ENCODE measurements at places on chromosomes 1 and 21.

DNA sequence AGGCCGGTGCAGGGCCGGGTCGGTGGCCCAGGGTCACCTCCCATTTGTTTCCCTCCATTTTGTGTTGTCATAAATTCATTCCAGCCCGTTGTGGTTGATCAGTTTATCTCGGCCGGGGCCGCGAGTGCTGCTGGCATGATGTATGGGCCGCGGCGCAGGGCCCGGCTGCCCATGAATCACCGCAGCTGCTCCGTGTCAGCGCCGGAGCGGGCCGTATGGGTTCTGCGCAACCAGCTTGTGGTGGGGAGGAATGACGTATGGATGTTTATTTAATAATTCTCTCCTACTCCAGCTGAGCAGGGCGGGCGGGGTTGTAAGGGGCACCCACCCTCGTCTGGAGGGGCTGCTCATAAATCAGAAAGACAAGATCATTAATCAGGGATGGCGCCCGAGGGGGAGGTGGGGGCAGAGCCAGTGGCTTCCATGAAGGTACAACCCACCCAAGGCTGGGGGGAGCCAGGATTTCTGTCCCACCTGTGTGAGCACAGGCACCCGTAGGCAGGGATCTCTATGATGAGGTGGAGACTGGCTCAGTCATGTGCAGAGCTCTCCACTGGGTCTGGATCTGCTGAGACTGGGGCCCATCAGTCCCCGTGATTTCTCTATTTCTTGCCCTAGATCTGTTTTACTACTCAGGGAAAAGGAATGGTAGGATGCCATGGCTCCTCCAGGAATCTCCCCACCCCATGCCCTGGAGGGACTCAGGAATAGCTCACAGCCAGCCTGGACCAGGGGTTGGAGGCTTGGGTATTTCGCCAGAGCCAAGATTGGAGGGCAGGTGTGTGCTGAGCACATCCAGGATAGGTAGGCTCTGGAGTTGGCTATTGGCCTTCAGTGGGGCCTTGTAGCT, 27.8 kb downstream of the TMEM53 start:
- DNase-seq, result no peak

DNA sequence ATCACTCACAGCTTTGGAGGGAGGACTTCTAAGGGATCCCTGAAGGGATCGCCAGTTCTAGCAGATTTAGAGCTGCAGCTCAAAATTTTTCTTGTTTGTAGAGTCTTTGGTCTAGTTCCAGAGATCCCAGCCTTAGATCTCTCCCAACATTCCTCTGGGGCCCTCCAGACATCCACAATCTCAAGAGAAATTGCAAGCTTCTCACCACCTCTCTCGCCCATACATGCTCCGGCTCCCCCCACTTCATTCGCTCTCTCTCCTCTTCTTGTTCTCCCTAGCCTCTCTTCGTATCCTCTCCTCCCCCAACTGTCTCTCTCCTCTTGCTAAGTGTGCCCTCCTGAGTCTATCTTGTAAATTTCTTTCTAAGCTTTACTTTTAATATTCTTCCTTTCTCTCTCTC, 15.1 kb upstream of the TUT4 start:
- no peak for DNase-seq

DNA sequence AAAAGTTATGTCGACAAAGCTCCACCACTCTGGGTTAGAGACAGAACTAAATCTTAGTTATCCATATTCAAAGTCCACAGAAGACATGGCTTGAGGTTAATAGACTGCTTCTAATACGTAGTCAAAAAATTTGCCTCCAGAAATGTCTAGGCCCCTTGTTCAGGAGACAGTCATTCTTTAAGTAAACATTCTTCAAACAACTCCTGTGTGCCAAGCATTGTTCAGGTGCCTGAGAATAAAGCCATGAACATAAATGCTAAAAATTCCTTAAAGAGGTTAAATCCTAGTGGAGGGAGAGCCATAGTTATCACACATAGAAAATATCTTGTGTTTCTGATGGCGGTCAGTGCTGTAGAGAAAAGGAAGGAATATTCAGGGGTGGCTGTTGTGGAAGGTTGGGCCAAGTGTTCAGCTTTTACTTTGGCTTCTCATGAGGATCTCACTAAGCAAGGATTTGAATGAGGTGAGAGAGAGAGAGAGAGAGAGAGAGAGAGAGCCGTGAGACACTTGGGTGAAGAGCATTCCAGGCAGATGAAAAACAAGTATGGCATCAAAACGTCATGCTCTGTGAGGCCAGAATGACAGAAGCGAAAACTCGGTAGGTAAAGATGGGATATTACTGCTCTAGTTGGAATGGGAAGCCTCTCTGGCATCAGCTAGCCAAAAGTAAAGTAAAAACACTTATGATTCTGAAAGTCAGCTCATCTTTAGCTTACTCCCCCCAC, 187.1 kb downstream of the GREM2 start:
- no peak for DNase-seq

DNA sequence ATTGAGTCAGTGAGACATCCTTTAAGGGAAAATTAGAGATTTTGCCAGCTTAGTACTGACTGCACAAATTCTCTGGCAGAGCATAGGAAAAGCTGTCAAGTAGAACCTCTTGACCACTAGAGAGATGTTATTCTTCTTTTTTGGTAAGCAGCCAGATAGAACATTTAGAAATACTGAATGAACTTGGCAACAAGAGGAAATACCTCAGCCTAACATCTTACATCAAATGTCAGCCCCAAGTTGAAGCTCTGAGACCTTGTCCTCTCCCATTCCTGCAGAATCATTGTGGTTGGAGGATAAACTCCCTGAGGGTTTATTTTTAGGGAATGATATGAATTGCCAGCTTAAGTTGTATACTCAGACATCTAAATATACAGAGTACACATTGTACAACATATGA, 53.5 kb downstream of the MIGA1 start:
- DNase-seq, result no peak

- DNase-seq, result no peak
Measured at GRCh38 chr1:109895720-109896504, 14.7 kb upstream of the CSF1 start.

DNA sequence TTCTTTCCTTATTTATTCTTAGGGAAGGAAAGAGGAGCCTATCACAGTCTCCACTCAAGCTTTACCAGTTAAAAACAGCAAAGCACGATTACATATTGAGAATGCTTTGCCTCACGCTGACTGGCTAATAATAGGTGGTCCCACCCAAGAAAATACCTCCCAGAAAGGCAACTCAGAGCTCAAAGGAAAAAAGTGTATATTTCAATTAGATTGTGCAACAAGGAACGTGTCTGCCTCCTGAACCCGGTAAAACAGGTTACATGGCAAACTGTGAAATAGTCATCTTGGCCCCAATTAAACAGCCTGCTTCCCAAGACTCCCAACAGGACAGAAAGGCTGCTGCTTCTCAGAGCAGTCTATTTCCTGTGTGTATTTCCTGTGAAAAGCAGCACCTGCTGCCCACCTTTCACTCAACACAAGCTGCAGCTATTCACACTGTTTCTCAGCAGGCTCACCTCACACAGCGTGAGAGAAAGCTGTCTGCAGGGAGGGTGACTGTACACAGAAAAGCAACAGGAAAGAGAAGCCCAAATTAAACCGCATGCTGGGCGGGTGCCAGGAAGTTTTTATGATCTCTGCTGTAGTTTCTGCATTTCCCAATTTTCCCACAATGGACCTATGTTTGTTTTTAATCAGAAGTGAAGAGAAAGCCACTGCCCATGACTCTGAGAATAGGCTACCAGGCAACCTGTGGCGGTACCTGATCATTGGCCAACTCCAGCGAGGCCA, 44.0 kb downstream of the URB1 start:
- no peak for DNase-seq

DNA sequence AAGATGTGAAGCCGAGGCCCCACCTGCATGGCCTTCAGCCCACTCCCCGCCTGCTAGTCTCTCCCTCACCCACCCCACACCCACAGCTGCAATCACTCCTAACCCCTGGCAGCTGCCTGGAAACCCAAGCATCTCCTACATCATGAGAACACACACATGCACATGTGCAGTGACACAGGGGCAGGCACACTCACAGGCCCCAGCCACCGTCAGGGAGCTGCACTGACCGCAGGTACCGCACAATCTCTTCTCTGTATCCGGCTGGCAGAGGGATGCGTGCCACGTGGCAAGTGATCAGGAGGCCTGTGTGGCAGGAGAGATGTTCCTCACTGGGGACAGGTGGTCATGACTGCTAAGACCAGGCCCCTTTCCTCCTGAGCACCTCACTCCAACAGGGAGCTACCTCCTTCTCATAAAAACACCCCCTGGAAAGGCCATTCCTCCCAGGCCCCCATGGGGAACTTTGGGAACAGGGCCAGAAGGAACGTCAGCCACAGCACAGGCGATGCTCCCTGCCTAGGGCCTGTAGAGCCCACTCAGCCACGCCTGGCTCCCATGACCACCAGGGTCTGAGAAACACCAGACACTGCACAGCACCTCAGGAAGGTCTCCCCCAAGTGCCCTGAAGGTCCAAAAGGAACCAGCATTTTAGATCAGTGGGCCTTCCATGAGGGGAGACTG, 6.0 kb downstream of the LSS start:
- no peak for DNase-seq

- no peak for DNase-seq
Measured at GRCh38 chr1:52707927-52708655, 9.9 kb upstream of the COA7 start.

DNA sequence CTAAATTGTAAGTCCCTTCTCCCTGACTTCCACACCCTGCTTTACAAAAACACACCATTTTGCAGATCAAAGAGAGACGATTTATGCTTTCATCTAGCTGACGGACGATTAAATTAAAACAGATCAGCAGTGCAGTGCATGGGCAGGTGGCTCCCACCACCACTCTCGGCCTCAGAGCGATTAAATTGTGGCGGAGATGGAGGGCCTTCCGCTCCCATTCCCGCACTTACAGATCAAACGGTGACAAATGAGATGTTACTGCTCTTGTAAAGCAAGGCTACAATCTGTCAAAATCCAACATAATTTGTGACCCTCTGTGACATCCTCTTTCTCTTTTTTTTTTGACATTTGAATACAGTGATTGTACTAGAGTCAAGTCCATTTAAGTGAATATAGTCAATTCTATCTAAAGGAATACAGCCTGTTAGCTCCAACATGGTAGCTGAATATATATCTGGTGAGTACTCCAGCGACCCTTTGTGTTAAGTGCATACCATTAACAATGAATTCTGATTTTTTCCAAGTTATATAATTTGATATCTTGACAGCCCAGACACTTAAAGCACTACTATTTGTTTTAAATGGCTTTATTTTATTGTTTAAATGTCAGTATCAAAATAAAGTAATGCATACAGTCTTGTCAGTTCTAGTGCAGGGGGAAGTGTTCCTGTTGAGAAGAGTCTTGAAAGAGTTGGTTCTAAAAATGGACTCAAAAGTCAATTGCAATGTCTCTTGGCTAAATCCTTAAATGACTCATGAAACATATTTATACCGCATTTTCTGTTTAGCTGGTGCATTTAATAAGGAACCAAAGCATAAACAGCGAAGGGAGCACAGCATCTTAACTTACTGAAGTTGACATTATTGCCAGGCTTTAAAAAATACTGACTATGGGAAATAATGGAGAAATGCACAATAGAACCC, 109.0 kb downstream of the ESRRG start:
- DNase-seq, result no peak

DNA sequence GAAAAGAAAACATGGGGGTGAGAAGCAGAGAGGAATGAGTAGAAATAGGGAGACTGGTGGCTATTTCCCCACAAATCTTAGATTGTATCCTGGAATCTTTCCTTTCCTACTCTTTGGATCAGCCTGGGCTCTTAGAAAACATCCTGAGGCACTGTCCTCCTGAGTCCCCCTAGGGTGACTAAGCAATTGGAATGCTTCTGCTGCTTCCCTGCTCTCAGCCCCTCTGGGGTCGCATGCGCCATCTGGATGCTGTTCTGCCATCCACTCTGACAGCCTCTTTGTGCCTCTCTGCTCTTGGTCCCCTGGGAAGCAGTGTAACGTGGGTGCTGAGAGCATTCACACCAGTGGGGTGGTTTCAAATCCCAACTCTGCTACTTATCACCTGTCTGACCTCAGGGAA, 443.0 kb downstream of the SIPA1L2 start:
- no peak for DNase-seq

- DNase-seq, result no peak
Measured at GRCh38 chr1:55822891-55823290, 607.7 kb upstream of the USP24 start.

- DNase-seq, result no peak
Measured at GRCh38 chr1:182715531-182715930, 31.1 kb upstream of the RGS8 start.

GRCh38 chr21:17848228-17848627, 29.1 kb upstream of the C21orf91 start:
- DNase-seq, result peak; percentile 52

GRCh38 chr1:171486048-171486519, 754 bp downstream of the PRRC2C start:
- DNase-seq, result peak; percentile 34

DNA sequence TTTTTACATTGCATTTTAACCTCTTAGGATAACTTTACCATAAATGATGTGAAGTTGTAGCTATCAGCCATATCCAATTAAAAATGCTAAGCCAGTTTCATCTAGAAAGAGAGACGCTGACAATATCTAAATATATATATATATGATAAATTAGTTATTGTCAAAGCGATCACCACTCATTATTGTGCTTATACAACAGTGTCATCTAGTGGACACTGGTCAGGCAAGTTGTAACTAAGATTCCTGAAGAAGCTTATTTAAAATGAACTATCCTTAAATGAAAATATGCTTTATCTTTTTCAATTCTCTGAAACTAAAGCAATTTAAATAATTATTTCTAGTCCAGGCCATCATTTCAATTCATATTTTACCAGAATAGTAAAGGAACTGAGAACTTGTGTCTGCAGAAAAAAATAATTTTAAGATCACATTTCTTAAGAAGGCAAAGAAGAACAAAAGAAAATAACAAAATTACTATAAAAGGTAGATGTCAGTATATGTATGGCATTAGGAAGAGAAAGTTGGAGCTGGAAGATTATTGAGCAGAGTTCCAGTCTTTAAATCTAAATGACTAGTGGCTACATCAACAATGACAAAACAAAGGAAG, 193.3 kb upstream of the SNX7 start:
- peak; percentile 2 for DNase-seq

DNA sequence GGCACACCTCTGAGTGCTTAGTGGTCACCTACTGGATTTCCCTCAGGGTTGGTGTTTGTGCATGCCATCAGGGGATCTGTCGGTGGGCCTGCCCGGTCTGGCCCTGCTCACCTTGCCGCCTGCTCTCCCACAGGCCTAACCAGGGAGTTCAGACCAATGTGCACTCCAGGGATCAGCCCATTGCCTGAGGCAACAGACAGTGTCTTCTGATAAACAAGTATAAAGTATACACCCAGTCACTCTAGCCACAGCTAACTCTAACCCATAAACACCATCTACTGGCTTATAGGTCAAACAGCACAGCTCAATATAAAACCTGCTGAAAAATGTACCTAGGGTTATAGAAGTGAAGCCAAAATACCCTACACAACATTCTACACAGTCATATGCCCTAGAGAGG, 1300.0 kb downstream of the PLA2G4A start:
- no peak for DNase-seq

DNA sequence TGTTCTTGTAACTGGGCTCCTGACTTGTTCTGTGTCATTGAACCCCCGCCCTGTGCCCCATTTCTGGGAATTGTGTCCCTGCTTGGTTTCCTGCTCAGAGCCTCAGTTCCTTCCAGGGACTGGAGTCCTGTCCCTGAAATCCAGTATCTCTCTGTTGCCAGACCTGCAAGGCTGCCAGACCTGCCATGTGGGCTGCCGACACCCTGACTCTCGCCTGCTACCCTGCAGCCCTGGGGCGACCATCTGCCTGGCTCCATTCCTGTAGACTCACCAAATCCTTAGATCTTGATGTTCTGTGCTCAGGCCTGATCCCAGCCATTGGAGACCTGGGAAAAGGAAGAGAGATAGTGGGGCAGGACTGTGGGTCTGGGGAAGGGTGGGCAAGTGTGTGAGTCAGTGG, 383.3 kb upstream of the PROX1 start:
- DNase-seq, result no peak

- no peak for DNase-seq
Measured at GRCh38 chr1:214085325-214085724, 97.6 kb downstream of the PROX1 start.
